ENCODE measurements at places on chromosomes 7 and 10.

GRCh38 chr10:27911539-27911938, 87.3 kb downstream of the ODAD2 start:
- no peak for DNase-seq

DNA sequence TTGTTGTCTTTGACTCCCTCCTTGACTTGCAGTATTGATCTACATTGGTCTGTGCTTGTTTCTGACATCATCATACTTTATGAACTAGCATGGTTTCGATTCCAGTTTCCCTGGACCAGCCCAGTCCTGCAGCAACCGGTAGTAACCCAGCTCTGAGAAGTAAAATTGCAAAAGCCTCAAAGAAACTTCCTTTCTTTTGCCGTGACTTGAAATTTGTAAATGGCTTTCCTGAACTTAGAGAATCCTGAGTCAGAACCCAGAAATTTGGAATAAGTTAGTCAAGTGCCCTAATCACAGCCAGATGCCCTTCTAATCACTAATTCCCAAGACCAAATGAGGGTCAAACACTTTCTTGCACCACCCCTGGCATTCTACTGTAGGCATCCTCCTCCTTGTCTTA, 15.0 kb downstream of the TAS2R60 start:
- no peak for DNase-seq

DNA sequence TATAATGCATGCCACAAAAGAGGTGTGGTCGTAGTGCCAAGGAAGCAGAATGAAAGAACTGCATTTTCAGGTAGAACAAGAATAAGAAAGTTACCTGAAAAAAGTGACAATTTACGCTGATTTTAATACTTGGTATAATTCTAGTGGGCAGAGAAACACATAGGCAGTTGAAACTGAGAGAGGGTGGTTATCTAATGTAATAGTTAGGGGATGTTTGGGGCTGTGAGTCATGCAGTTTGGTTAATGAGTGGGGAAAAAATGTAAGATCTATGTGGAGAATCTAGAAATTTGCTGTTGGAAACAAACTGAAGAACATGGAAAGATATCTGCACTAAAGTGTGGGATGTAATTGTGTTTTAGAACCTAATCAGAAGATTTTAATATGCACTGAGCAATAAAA, 33.7 kb downstream of the ZNF37A start:
- no peak for DNase-seq

DNA sequence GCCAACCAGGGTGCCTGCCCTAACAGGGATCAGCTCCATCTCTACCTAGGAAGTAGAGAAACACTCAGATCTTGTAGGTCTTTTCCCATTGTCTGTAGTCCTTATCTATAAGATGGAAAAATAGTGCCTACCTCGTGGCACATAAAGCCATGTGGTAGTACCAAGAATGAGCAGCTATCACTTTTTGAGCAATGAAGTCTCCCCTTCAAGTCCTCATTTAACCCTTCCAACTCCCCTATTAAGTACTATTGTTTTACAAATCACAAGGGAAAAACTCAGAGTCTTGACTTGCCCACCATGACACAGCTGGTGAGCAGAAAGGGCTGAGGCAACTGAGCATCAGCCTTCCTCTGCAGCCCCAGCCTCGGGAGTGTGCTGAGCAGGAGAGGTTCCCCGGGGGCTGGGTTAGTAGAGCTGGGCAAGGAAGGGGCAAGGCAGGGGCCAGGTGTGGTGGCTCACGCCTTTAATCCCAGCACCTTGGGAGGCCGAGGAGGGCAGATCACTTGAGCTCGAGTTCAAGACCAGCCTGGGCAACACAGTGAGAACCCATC, 3.3 kb downstream of the FRAT2 start:
- no peak for DNase-seq

DNA sequence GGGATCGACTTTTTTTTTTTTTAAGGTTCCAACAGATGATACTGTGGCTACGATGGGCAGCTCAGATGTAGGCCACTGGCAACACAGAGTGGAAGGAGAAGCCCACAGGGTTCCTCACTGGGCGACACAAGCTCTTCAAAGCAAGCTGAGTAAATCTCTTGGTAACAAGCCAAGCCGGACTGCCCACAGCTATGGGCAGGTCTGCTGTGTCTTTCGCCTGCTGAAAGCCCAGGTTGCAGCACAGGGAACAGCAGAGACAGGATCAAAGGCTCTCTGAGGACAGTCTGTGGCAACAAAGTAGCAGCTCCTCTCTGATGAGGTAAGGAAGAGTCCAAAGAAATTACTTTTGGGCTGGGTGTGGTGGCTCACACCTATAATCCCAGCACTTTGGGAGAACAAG, 83.6 kb downstream of the KCNMA1 start:
- no peak for DNase-seq

GRCh38 chr10:86959737-86960002, 1.3 kb downstream of the SNCG start:
- DNase-seq = no peak

DNA sequence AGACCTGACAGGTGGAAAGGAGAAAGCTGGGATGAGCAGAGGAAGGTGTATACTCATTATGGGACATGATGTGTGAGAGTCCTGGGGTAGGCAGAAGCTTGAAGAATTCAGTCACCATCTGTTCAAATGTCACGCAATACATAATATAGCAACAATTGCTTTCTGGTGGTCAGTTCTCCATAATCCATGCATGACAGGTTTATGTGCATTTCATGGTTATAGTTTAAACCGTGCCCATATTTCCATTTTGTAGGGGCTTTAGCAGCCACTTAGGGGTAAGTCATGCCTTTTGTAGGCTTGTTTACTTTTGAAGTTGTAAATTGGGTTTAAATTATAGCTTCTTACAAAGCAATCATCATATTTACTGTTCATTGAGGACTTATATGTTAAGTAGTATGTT, 158.8 kb downstream of the NXPH1 start:
- DNase-seq = no peak

DNA sequence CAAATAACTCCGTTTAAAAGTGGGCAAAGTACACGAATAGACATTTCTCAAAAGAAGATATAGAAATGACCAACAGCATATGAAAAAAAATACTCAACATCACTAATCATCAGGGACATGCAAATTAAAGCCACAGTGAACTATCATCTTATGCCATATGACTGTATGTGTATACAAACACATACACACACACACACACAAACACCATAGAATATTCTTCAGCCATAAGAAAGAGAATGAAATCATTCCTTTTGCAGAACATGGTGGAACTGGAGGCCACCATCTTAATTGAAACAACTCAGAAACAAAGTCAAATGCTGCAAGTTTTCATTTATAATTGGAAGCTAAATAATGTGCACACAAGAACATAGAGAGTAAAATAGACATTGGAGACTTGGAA, 1019.4 kb downstream of the KCNMA1 start:
- no peak for DNase-seq

DNA sequence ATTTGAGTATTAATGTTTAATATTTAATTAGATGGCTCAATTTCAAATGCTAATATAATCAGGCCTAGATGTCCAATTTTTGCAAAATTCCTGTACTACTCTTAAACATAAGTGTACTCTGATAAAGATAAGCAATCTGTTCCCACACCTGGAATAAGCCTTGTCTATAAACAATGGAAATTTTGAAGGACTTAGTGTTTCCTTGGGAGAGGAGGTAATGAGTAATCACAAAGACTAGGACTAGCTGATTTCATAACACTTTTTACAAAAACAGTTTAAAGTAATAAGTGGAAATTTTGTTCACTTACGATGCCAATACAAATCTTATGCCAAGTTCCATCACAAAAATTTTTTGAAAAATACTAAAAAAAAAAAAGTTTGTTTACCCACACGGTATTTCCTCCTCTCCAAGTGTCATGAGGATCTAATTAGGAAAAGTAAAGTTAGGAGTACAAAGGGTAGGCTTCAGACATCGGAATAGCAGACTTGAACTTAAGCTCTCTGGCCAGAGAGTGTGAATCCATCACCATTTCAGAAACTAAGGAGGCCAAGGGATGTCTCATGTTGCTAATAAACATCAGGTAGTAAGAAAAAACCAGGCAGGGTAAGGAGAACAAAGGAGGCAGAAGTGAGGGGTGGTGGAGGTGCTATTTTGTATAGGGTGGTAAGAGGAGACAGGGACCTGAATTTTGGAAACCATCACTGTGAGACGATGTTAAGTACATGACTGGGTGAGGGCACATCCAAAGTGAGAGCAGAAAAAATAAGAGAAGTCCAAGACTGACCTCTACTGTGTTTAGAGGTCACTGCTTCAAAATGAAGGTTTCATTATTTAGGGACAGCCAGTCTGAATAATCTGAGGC, 61.3 kb downstream of the RAPGEF5 start:
- DNase-seq = no peak

DNA sequence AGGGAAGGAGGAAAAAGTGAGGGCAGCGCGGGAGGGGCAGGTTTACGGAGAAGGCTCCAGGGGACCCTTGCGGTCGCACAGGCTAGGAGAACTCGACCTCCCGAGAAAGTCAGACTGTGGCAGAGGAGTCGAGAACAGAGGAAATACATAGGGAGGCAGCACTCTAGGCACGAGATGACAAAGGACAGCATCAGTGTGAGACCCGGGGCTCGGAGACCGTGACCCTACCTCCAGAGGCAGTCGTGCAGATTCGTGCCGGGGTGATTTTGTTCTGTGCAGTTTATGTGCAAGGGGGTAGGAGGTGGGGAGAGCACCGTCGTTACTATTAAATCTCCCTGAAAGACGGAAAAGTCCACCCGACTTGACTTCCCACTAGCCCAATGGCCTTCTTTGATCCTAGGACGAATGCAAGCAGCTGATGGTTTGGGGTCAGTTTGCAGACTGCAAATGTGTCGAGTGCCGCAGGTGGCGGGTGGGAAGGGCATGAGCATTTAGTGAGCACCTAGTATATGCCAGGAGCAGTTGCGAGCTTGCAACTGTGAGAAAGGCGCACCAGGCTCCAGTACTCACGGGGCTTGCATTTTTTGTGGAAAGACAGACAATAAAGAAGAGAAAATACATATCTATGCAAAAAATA, 674 bp upstream of the OSBPL3 start:
- DNase-seq = no peak

Data from skeletal muscle cell (primary cell).